IMR-90 (cell line): ENCODE measurements at places on chromosomes 3 and 15. TPM values are rescaled to one million over a fixed set of nuclear protein-coding genes. Genes with fewer than 3 reads are reported as not detected.

DNA sequence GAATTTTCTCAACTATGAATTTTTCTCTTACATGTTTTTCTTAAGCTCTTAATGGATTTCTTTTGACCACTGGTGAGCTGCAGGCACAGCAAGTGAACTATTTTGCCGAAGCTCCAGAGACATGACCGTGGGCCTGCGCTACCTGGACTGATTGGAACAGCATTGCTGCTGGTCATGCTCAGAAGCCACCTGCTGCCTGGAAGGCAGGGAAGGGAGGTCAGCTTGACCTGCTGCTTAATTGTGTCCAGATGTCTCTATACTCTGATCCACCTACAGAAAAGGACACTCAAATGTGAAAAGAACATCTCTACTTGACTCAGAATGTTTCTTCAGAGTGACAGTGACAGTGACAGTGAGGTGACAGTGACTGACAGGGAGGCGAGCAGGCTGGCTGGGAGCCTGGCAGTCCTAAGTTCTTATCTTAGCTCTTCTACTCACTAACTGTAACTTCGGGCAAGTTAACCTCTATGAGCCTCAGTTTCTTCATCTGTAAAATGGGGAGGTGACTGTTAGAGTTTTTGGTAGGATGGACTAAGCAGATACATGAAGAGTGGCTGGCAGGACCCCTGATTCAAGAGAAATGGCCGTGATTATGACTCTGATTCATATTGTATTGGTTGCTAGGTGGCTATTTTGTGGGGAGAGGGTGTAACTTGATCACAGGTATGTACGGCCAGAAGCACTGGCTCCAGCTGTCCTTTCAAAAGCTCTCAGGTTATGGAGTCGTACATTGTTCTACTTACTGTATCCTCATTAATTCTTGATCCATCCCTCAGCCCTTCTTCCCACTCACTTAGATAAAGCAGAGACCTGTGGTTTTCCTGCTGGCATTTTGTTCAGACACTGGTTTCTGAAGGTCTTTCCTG lies 54.8 kb upstream of the DLG1 start:
- no peak overlapping the region for H3K4me3 ChIP-seq
- no peaks in the 10 kb centered on the region; the same call in 1 of the 2 replicates for H3K27me3 ChIP-seq
- peaks cover 16% of the 10 kb centered on the region for H3K4me1 ChIP-seq

DNA sequence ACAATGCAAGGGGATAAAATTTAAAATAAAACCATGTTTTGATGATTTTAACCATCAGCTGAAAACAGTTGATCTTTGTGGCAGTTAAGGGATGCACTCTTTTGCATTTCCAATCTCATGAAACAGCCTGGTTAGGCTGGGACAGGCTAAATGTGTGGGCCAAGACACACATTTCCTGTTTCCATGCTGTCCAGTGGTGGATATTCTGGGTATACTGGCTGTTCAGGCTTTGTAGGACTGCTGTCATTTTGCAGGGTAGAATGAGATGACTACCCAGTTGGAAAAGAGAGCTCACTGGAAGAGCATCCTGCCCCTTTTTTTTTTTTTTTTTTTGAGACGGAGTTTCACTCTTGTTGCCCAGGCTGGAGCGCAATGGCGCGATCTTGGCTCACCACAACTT lies 42.0 kb upstream of the IP6K2 start:
- H3K4me1 ChIP-seq = no peaks in the 10 kb centered on the region
- H3K4me3 ChIP-seq = no peak overlapping the region
- H3K36me3 ChIP-seq = peaks cover 7% of the 10 kb centered on the region
- no peak for DNase-seq
- no peaks in the 10 kb centered on the region for H3K27me3 ChIP-seq

DNA sequence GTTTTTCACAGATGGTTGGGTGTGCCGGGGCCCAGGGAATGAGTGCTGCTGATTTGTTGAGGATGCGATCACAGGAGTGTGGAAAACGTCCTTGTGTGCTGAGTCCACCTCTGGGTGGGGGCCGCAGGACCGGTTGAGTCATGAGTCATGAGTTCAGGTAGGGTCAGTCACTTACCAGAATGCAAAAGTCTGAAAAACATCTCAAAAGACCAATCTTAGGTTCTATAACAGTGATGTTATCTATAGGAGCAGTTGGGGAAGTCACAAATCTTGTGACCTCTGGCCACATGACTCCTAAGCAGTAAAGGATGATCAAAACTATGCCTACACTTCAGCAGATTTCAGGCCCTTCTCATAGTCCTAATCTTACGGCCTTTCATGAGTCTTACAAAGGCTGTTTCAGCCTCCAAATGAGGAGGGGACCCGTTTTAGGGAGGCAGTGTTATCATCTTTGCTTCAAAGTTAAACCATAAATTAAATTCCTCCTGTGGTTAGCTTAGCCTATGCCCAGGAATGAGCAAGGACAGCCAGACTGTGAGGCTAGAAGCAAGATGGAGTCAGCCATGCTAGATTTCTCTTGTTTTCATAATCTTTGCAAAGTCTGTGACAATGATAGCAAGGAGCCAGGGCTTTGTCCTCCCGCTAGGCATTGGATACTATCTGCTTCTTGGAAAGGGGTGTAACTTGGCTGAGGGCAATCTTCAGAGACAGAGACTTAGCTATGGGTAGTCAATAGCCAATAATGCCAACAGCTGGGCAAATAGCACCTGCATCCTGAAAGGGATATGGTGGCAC lies 30.6 kb upstream of the PIAS1 start:
- H3K4me3 ChIP-seq = no peak overlapping the region
- DNase-seq = no peak
- H3K36me3 ChIP-seq = no peaks in the 10 kb centered on the region
- H3K27me3 ChIP-seq = peaks cover 19% of the 10 kb centered on the region
- H3K27ac ChIP-seq = no peak overlapping the region
- no peaks in the 10 kb centered on the region for H3K4me1 ChIP-seq

DNA sequence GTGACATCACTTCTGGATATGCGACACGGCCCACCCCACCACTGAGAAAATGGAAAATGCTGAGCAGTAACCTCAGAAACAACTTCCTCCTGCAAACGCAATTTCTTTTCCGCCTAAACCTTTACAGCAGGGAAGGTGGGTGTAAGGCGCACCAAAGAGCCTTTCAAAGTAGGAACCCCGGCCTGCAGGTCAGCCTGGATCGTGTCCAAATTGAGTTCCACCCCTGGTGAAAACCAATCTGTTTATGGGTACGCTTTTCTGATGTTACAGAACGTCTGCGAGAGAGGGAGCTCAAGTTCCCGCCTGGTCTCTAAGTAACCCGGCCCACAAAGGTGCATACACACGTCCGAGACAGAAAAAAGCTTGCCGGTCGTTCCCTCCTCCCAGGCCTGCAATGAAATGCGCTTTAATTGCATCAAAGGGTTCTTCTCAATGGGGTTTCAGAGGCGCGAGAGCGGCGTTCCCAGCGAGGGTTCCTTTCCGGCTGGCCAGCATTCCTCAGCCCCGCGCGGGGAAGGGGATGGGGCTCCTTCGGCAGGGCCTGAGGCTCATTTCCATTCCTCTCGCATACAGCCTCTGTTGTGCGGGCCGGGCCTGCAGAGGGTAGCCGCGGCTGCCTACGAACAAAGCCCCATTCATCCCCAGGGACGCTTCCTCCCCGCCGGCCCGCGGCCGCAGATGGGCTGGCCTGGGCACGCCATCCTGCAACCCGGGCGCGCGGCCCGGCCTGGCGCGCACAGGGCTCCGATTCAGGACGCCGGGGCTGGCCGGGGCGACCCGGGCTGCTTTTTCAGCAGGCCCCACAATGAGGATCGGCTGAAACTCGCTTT lies 138.1 kb downstream of the TMCO5A start:
- H3K4me1 ChIP-seq = peaks cover 9% of the 10 kb centered on the region
- H3K36me3 ChIP-seq = no peaks in the 10 kb centered on the region
- H3K27me3 ChIP-seq = no peaks in the 10 kb centered on the region

DNA sequence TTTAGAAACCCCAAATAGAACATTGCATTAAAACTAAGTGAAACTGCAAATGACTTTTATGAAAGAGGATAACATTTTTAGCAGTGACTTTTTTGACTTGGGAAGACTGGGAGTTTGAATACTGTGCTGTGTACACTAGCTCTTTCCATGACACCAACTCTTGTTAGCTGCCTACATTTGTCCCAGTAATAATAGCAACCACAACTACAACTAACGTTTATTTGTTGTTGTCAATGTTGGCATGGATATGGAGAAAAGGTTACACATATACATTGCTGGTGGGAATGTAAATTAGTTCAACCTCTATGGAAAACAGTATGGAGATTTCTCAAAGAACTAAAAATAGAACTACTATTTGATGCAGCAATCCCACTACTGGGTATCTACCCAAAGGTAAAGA lies 329.6 kb upstream of the ADAMTS9 start:
- no peaks in the 10 kb centered on the region for H3K36me3 ChIP-seq
- H3K4me3 ChIP-seq = no peak overlapping the region
- no peak for DNase-seq
- no peaks in the 10 kb centered on the region for H3K27me3 ChIP-seq
- H3K27ac ChIP-seq = no peak overlapping the region
- no peaks in the 10 kb centered on the region for H3K4me1 ChIP-seq

GRCh38 chr3:69881051-69881450 lies 118.5 kb upstream of the SAMMSON start:
- peak overlapping the region; percentile 59; the same call in 1 of the 2 replicates for H3K27ac ChIP-seq
- no peaks in the 10 kb centered on the region for H3K27me3 ChIP-seq
- no peak for DNase-seq
- H3K4me3 ChIP-seq = no peak overlapping the region

GRCh38 chr3:36765104-36765503 lies 751 bp upstream of the DCLK3 start:
- H3K27ac ChIP-seq = no peak overlapping the region
- H3K27me3 ChIP-seq = peaks cover 40% of the 10 kb centered on the region
- no peak overlapping the region for H3K4me3 ChIP-seq
- H3K36me3 ChIP-seq = no peaks in the 10 kb centered on the region
- no peak for DNase-seq

GRCh38 chr15:69608661-69609060 lies 156.0 kb downstream of the RPLP1 start:
- H3K27ac ChIP-seq = no peak overlapping the region
- H3K4me3 ChIP-seq = no peak overlapping the region
- no peaks in the 10 kb centered on the region for H3K4me1 ChIP-seq
- H3K27me3 ChIP-seq = peaks cover 22% of the 10 kb centered on the region

GRCh38 chr15:52309154-52309548 lies 13.5 kb upstream of the MYO5C start:
- no peak overlapping the region for H3K27ac ChIP-seq
- H3K4me3 ChIP-seq = no peak overlapping the region
- H3K36me3 ChIP-seq = peaks cover 3% of the 10 kb centered on the region; the same call in 1 of the 2 replicates

The OSBPL10 gene
- total RNA-seq = 7.2 and 9.5 TPM in 2 replicates

The GHSR gene
- total RNA-seq = not detected in 2 replicates

The C3orf80 gene
- not detected in 2 replicates for total RNA-seq
